ENCODE measurements at places on chromosomes 7 and 10.

- DNase-seq = no peak
Measured at GRCh38 chr10:15743443-15743842, 23.7 kb upstream of the ITGA8 start.

- no peak for DNase-seq
Measured at GRCh38 chr7:150958597-150958996, 19.5 kb downstream of the KCNH2 start.

DNA sequence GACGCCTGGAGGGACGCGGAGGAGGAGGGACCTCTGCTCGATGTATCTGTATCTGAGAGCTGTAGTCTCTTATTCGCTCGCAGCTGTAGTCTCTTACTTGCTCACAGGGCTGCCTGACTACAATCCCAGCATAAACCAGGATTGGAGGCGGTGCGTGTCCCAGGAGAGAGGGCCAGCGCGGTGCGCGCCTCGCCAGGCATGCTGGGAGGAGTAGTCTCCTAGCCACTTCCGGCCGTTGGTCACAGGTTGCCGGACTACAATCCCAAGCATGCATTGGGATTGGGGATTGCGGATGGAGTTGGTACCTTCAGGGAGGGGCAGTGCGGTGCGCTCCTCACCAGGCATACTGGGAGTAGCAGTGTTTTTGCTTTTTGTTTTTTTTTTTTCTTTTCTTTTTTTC is 421.7 kb upstream of the NUPR2 start:
- no peak for DNase-seq

GRCh38 chr10:102603946-102604345 is 40.3 kb upstream of the TRIM8 start:
- DNase-seq = no peak

DNA sequence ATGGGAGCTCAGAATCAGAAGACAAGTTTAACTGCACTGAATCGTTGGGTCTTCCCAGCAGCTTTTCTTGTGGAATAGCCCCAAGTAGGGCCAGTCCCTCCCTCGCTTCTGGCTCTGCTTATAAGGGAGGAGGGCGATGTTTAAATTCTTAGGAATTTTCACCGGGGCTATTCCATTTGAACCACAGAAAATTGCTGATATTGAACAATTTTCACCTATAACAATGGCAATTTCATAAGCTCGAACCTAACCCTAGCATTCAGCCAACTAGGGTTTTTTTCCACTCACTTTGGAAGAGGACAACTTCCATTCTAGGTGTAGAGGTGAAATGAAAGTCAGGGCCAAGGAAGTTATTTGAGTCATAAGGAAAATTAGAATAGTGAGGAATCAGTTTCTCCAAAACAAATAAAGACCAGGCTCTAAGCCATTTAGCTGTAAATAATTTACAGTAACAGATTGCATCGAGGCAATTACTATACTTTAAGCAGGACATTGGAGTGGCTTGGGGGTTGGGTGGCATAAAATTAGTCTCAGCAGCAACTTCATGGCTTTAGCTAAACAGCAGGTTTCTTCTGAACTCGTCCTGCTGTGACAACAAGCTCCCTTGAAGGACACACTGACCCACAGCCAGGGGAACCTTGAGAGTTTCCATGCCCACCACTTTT is 1.5 kb upstream of the ATP6V0A4 start:
- DNase-seq = no peak
